ENCODE measurements at places on chromosomes 6 and 20. TPM values are rescaled to one million over a fixed set of nuclear protein-coding genes. Genes with fewer than 3 reads are reported as not detected.

PET117 gene
- 21.9 TPM for total RNA-seq

- no peak for DNase-seq
- no peak overlapping the region for H3K4me3 ChIP-seq
- H3K4me1 ChIP-seq = no peaks in the 10 kb centered on the region
Measured at GRCh38 chr6:112298021-112298745, 43.8 kb upstream of the LAMA4 start.

NKAPL gene
- 0.46 TPM for total RNA-seq

- H3K4me1 ChIP-seq = no peaks in the 10 kb centered on the region
- H3K27me3 ChIP-seq = peaks cover 10% of the 10 kb centered on the region
- DNase-seq = no peak
Measured at GRCh38 chr20:16777126-16777525, 29.0 kb downstream of the OTOR start.

GRCh38 chr20:13105039-13105438 lies 96.3 kb downstream of the SPTLC3 start:
- no peak overlapping the region for H3K27ac ChIP-seq
- no peaks in the 10 kb centered on the region for H3K4me1 ChIP-seq
- no peaks in the 10 kb centered on the region for H3K27me3 ChIP-seq
- DNase-seq = no peak
- no peak overlapping the region for H3K4me3 ChIP-seq

PTGIS gene
- 0.08 TPM for total RNA-seq

DNA sequence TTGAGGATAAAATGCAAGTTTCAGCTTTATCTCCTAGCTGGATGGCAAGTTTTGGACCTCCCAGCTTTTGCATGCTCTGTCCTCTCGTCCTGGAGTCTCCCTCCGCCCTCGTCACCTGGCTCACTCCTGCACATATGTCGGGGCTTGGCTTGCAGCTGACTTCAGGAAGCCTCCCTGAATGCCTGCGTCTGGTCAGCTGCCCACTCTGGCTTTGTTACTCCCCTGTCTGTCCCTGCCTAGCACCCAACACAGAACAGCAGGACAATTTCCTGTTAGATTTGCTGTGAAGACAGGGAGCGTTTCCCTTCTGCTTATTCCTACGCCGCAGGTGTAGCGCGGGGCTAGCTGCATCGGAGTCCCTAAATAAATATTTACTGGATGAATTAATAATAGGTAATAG lies 5.4 kb downstream of the JPH2 start:
- H3K4me3 ChIP-seq = no peak overlapping the region
- peaks cover under 1% of the 10 kb centered on the region for H3K4me1 ChIP-seq
- DNase-seq = no peak
- H3K27ac ChIP-seq = no peak overlapping the region

RPRD1B gene
- total RNA-seq = 37.6 TPM

MAS1L gene
- not detected for total RNA-seq
